ENCODE measurements at places on chromosomes 3 and 15. TPM values are rescaled to one million over a fixed set of nuclear protein-coding genes. Genes with fewer than 3 reads are reported as not detected.

DNA sequence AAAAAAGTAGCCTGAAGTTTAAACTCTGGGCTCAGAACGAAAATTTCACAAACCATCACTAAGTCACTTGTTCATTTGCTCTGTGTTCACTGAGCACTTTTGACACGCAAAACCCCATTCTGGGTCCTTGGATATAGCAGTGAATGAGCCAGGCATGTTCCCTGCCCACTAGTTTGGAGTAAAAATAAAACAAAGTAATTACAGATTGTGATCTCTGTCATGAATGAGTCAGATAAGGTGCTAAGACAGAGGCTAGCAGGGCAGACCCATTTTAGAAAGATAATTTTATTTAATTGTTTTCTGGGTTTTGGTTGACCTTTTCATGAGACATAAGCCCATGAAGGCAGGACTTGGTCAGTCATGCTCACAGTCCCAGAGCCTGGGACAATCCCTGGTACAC is 84.1 kb upstream of the ARHGEF3 start:
- no peak overlapping the region for H3K4me3 ChIP-seq
- no peaks in the 10 kb centered on the region for H3K36me3 ChIP-seq
- peaks cover 6% of the 10 kb centered on the region for H3K4me1 ChIP-seq
- no peak for DNase-seq
- H3K27ac ChIP-seq = no peak overlapping the region
- no peaks in the 10 kb centered on the region for H3K27me3 ChIP-seq

- H3K27me3 ChIP-seq = no peaks in the 10 kb centered on the region
- DNase-seq = no peak
- H3K27ac ChIP-seq = no peak overlapping the region
- no peak overlapping the region for H3K4me3 ChIP-seq
Measured at GRCh38 chr15:32974691-32975090, 219.8 kb downstream of the FMN1 start.

DNA sequence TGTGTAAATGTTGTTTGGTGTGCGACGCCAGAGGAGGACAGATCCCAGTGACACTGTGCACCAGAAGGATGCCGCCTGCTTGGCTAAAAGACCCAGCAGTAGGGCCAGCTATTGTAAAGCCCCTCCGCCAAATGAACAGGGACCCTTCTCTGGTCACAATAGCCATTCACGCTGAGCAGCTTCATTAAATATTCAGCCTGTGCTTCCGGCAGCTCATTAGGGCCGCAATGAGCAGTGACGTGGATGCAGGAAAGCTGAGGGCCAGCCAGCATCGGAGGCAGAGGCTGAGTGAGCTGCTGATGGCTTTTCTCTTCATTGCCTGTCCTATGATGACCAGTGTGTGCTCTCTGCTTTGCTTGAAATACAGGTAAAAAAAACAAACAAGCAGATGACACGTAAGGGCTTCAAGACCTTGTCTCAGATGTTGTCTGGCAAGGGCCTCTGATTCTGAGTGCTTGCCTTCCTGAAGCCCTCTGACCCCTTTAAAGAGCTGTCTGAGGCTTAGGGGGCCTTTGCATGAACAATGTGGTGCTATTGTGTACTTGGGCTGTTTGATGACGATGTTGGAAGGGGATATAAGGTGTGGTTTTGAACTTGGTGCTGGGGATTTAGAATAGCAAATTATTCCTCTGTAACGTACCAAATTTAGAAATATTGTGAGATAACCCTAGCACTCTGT is 130.4 kb downstream of the FEZF2 start:
- H3K4me1 ChIP-seq = no peaks in the 10 kb centered on the region
- DNase-seq = no peak
- H3K4me3 ChIP-seq = no peak overlapping the region
- no peak overlapping the region for H3K27ac ChIP-seq

DNA sequence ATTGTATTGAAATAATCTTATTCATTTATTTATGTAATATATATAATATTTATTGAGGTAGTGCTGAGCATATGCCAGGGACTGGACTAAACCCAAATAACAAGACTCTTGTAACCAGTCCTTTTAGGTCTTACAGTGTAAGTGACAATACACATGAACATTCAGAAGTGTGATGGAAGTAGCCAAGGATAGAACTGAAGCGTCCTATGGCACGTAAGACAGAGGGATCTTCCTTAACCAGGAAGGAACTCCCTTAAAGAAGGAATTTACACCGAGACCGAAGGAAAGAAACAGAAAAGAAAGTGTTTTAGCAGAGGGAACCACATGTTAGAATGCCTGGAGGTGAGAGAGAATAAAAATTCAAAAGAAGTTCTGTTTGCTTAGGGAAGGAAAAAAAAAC is 23.6 kb upstream of the CLDN1 start:
- no peak for DNase-seq
- no peak overlapping the region for H3K27ac ChIP-seq
- no peaks in the 10 kb centered on the region for H3K27me3 ChIP-seq
- H3K4me1 ChIP-seq = no peaks in the 10 kb centered on the region
- no peak overlapping the region for H3K4me3 ChIP-seq

- no peak overlapping the region for H3K27ac ChIP-seq
- no peaks in the 10 kb centered on the region for H3K27me3 ChIP-seq
- H3K4me3 ChIP-seq = no peak overlapping the region
Measured at GRCh38 chr3:140176526-140176925, 241.5 kb downstream of the CLSTN2 start.

- peaks cover 3% of the 10 kb centered on the region for H3K4me1 ChIP-seq
- peak overlapping the region; percentile 35 for H3K27ac ChIP-seq
- no peak overlapping the region for H3K4me3 ChIP-seq
- H3K27me3 ChIP-seq = no peaks in the 10 kb centered on the region
Measured at GRCh38 chr3:64354956-64355355, 129.7 kb upstream of the PRICKLE2 start.

- H3K4me3 ChIP-seq = peak overlapping the region; percentile 3
- H3K4me1 ChIP-seq = peaks cover 28% of the 10 kb centered on the region
- H3K27ac ChIP-seq = peak overlapping the region; percentile 52
- DNase-seq = peak; percentile 66
Measured at GRCh38 chr3:125141596-125142419, 70.7 kb downstream of the SLC12A8 start.

GRCh38 chr15:64013179-64014062 is 32.9 kb downstream of the DAPK2 start:
- no peaks in the 10 kb centered on the region for H3K36me3 ChIP-seq
- no peak for DNase-seq
- peak overlapping the region; percentile 89 for H3K27ac ChIP-seq

DNA sequence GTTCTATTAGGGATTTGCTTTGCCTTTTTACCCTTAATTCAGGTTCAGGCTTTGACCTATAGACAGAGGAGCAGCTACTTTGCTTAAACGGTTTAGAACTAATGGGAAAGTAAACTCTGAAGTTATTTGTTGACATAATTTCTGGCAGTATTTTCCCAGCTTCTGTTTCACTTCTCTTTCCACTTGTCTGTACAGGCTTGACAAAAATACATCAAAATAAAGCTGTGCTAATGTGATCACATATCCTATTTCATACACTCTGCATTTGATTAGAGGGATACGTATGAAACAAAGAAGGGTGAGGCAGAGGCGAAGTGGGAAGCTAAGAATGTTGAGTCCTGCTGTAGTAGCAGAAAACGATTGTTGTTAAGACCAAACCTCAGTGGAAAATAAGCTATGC is 389.1 kb upstream of the RARB start:
- no peak overlapping the region for H3K4me3 ChIP-seq
- no peaks in the 10 kb centered on the region for H3K36me3 ChIP-seq
- peak; percentile 65 for DNase-seq
- H3K27ac ChIP-seq = no peak overlapping the region

DNA sequence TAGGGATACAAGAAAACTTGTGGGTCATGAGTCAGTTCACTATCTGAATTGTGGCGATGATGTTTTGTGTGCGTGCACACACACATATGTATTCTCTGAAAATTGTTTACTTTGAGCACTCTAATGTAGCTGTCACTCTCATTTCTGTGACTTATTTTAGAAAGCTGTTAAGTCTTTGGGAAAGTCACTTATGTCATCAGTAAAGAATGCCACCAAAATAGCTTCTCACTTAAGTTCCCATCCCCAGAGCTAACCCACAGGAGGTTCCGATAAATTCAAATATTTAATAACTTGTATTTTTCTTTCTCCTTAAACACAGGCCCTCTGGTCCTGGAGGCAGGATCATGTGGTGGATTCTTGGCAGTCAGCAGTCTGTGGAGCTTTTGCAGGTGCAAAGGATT is 138.3 kb downstream of the LRIG1 start:
- no peak for DNase-seq
- H3K4me1 ChIP-seq = no peaks in the 10 kb centered on the region
- no peak overlapping the region for H3K4me3 ChIP-seq
- no peaks in the 10 kb centered on the region for H3K27me3 ChIP-seq
- H3K27ac ChIP-seq = no peak overlapping the region
- H3K36me3 ChIP-seq = no peaks in the 10 kb centered on the region

DNA sequence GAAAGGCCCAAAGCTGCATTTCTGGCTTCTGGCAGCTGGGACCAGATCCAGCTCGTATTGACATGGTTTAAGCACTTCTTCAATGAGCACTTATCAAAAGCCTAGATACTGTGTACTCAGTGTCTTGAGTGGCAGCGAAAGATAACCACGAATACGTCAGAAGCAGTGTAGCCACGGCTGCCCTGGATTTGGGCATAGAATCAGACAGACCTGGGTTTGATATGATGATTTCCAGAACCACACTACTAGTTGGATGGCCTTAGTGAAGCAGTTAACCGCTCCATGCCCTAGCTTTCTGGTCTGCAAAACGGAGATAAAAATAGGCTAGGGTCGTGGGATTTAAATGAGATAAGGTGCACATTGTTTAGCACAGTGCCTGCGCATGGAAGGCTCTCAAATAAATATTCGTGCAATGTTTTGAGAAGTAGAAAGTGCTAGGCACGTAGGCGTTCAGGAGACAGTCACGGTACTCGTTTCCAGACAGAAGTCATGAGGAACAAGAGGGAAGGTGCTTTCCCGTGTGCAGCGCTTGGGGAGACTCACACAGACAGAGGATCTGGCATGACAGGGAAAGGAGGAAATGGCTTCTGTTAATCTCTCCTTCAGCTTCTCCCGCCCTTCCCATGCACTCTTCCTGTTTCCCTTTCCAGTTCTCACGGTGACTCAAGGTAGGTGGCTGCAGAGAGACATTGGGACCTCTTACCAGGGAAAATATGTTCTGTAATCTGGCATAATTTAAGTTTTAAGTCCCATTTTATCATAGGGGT is 70.3 kb downstream of the CCNL1 start:
- H3K4me1 ChIP-seq = peaks cover 10% of the 10 kb centered on the region
- H3K36me3 ChIP-seq = no peaks in the 10 kb centered on the region
- no peak overlapping the region for H3K4me3 ChIP-seq
- H3K27me3 ChIP-seq = no peaks in the 10 kb centered on the region
- peak; percentile 53 for DNase-seq

DNA sequence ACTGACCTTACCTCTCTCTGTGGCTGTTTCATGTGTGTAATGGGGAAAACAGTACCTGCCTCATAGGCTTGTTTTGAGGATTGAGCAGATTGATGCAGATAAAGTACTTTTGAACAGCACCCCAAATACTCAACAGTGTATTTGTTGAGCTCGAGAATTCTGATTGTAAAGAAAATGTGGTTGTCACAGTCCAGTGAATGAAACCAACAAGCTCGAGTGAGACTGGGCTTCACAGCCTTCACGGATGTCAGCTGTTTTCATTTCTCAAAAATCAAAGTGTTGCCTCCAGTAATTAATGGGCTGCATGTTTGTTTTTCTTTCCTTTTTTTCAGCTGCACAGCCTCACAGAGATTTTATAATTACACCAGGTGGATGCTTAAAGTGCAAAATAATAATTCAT is 43.7 kb downstream of the PARP15 start:
- H3K4me3 ChIP-seq = no peak overlapping the region
- no peaks in the 10 kb centered on the region for H3K27me3 ChIP-seq
- H3K36me3 ChIP-seq = no peaks in the 10 kb centered on the region
- no peaks in the 10 kb centered on the region for H3K4me1 ChIP-seq
- no peak overlapping the region for H3K27ac ChIP-seq
- DNase-seq = no peak

DNA sequence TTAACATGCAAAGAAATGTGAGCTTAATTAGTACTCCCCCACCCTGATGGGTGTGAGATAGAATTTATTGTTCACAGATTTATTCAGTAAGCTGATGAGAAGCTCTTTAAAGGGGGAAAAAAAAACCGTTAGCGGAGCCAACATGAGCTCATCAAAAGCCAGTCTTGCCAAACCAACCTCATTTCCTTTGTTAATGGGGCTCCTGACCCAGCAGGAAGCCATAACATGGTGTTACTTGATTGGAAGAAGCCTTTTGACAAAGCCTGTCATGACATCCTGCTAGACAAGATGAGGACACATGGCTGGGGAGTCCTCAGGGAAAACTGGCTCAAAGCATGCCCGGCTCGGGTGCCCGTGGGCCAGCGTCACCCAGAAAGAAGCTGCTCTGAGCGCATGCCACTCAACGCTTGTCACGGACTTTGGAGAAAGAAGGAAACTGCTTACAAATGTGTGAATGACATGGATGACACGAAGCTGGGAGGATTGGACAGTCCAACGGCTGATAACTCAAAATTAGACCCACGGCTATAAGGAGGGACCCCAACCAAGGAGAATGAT is 64.6 kb downstream of the SLCO2A1 start:
- H3K4me1 ChIP-seq = peaks cover 25% of the 10 kb centered on the region
- H3K27me3 ChIP-seq = no peaks in the 10 kb centered on the region
- no peak overlapping the region for H3K4me3 ChIP-seq

DNA sequence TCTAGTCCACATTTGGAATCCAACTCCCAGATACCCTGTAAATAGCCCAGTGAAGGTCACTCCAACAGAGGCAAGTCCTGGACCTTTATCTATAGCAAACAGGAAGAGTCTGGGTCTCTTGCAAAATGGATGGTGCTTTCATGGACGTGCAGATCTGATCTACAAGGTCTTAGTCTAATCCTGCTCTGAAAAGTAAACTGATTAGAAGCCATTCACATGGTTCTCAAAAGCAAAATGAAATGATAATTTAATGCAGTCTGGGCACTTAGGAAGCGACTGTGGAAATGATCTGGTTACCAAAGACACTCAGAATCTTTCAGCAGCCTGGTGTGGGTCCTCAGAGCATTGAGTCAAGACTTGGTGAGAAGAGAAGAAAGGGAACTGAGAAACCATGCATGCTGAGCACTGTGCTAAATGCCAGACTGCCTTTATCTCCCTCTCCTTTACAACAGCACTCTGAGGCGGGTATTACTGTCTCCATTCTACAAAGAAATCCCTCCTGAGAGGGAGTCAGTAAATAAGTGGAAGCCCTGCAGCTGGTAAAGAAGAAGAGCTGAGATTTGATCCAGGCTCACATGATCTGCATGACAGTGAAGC is 29.0 kb downstream of the AQP9 start:
- no peak overlapping the region for H3K4me3 ChIP-seq
- DNase-seq = no peak
- H3K36me3 ChIP-seq = no peaks in the 10 kb centered on the region
- H3K27ac ChIP-seq = no peak overlapping the region
- H3K27me3 ChIP-seq = no peaks in the 10 kb centered on the region

GRCh38 chr3:147937891-147938290 is 528.7 kb downstream of the ZIC1 start:
- H3K36me3 ChIP-seq = no peaks in the 10 kb centered on the region
- no peaks in the 10 kb centered on the region for H3K4me1 ChIP-seq
- no peak overlapping the region for H3K4me3 ChIP-seq
- H3K27me3 ChIP-seq = no peaks in the 10 kb centered on the region
- DNase-seq = no peak

- H3K36me3 ChIP-seq = no peaks in the 10 kb centered on the region
- no peak overlapping the region for H3K27ac ChIP-seq
- no peaks in the 10 kb centered on the region for H3K4me1 ChIP-seq
- H3K27me3 ChIP-seq = no peaks in the 10 kb centered on the region
- no peak for DNase-seq
- H3K4me3 ChIP-seq = no peak overlapping the region
Measured at GRCh38 chr3:111506435-111506834, 35.6 kb upstream of the CD96 start.

Gene FOXB1
- polyA plus RNA-seq = 0.02 TPM

Gene FETUB
- not detected for polyA plus RNA-seq

Gene SYNM
- polyA plus RNA-seq = 8.0 TPM

Gene CERS3
- polyA plus RNA-seq = 0.12 TPM

Gene ZNF592
- 8.8 TPM for polyA plus RNA-seq

Gene PP2D1
- not detected for polyA plus RNA-seq

Gene ANKRD63
- not detected for polyA plus RNA-seq
